ENCODE measurements at places on chromosomes 1 and 21.

DNA sequence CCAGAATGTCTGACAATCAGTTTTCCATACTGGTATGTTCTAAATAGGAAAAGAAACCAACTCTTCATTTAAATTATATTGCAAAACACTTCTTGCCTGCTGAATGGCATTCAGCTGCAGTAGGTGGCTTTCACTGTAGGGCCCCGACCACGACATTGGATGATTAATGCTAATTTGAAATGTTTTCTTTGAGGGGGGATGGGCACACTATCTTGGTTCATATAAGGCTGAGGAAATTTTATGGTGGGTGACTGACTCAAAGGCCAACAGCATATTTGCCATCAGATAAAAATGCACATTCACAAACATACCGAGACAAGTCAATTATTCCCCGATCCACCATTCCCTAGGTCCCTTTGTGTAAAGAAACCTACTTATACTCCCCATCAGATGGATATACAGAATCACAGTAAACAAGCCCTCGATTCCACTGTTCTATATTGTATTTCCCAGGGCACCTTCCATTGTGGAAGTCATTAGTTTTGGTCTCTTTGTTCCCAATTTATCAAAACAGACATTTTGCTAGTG lies 464.2 kb upstream of the DAB1 start:
- DNase-seq = no peak

DNA sequence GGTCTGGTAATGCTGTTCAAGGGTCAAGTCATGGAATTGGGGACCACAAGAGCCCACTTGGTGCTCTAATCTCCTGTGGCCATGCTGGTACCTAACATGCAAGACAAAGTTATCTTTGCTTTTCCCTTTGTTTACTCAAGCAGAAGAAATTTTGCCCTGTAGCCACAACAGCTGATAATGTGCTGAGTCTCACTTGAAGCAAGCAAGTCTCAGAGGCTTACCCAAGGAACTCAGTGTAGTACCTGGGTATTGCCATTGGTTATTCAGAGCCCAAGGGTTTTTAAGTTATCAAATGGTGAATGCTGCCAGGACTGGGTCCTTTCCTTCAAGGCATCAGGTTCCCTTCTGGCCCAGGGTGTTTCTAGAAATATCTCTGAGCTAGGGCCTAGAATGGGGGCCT lies 198.9 kb upstream of the RNPC3 start:
- no peak for DNase-seq

DNA sequence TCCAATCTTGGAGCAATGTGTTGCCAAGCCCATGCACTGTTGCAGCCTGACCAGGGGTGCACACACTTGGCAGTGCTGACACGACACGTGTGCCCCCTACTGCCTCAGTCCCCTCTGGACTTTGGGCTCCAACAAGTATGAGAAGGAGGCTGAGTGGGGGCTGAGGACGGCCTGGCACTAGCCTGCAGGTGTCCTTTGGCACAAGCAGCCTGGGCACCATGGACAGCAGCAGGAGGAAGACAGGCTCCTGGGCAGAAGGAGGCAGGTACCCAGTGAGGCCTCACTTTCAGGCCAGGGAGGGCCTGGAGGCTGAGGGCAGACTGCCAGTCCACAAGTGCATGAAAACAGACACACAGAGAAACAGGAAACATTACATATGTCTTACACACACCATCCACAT lies 1702.9 kb upstream of the B3GALT2 start:
- no peak for DNase-seq

DNA sequence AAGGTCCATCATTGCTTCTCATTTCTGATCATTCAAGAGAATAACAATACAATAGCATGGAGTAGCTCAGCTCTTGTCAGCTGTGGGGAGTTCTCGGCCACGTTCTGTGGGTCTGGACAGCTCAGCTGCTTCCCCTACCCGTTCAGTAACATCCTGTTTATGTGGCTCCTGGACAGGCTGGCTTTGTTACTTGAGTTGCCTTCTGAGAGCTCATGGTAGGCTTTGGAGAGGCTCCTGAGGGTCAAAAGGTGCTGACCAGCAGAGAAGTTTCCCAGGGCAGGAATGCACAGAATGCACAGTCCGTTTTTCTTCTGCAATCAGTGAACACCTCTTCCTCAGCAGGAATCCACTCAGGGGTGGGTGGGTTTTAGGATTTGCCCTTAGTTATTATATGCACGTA lies 36.0 kb downstream of the KAZN start:
- no peak for DNase-seq

DNA sequence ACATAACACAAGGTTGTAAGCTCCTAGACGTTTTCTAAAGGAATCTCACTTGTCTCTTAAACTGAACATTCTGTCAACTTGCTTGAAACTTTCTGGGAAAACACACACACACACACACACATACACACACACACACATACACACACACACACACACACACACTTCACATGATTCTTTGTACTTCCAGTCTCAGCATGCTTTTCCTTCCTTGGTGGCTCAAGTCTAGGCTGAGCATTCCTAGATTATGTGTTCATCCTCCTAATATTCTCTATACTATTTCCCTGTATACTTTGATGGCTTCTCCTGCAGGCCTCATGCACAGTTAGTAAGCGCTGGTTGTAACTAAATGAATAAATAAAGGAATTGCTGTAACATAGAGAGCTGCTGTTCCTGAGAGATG lies 372.1 kb downstream of the PTPRC start:
- DNase-seq = no peak

DNA sequence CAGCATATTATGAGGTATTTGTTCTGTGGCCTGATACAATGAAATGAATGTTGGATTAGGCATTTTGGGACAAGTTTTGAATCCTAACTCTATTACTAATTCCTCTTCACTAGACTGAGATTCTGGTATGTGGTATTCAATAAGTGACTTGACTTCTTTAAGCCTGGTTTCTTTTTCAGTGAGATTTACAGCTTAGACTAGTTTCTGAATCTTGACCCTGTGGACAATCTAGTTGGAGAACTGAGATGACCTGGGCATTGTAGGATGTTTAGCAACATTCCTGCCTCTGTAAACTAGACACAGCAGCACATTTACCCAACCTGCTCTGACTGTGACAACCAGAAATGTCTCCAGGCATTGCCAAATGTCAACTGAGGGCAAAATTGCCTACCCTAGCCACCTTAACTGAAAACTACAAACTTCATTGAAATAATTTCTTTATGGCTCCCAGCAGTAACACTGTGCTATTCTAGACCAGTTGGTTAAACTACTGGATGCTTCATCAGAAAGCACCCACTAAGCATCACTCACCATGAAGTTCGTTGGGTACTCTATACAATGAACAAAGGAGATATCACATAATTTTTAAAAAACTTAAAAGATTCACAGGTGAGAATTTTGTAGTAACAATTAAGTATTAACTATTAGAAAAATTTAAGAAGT lies 16.8 kb downstream of the PTPRC start:
- DNase-seq = no peak

DNA sequence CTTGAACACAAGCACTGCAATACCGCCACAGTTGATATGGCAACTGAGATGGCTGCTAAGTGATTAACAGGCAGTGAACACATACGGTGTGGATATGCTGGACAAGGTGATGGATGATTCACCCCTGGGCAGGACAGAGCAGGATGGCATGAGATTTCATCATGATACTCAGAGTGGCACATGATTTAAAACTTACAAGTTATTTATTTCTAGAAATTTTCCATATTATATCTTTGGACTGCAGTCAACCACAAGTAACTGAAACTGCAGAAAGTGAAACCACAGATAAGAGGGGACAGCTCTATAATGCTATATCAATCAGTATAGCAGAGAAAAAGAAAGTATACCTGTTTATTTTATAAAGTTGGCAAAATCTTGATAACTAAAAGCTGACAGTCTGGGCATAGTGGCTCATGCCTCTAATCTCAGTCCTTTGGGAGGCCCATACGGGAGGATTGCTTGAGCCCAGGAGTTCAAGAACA lies 47.9 kb downstream of the PHACTR4 start:
- DNase-seq = no peak

- no peak for DNase-seq
Measured at GRCh38 chr21:14569868-14570267, 23.8 kb upstream of the SAMSN1 start.
